ENCODE measurements at places on chromosomes 2 and 18. TPM values are rescaled to one million over a fixed set of nuclear protein-coding genes. Genes with fewer than 3 reads are reported as not detected.

GALNT14 gene
- not detected for total RNA-seq

ADCYAP1 gene
- not detected for total RNA-seq

OST4 gene
- 558 TPM for total RNA-seq

GCA gene
- 9.9 TPM for total RNA-seq

POTEJ gene
- not detected for total RNA-seq

VWA3B gene
- not detected for total RNA-seq

SERPINB7 gene
- not detected for total RNA-seq

IL18RAP gene
- total RNA-seq = under 0.01 TPM

TEX44 gene
- not detected for total RNA-seq

LHCGR gene
- total RNA-seq = not detected

LYPD1 gene
- total RNA-seq = 1.1 TPM

CCL20 gene
- total RNA-seq = 0.65 TPM

TYMS gene
- total RNA-seq = 13.7 TPM
